Ammon's horn (tissue), 1 donor: ENCODE measurements at places on chromosomes 16 and 17.

GRCh38 chr17:15946611-15947120 is 1.7 kb downstream of the ADORA2B start:
- no peak for DNase-seq

DNA sequence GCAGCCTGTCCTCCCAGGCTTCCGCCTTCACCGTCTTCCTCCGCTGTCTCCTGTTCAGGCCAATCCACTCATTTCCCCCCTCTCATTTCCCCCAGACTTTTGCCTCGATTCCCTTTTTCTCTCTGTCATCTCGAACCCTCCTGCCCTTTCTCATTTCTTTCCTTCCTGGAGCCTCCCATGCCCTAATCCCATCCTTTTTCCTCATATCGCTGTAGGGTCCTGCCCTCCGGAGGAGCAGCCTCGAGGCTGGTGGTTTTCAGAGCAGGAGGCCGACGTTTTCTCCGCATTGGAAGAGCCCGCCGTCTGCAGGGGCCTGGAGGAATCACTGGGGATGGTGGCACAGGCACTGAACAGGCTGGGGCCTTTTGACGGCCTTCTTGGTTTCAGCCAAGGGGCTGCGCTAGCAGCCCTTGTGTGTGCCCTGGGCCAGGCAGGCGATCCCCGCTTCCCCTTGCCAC is 597 bp downstream of the OVCA2 start:
- no peak for DNase-seq

DNA sequence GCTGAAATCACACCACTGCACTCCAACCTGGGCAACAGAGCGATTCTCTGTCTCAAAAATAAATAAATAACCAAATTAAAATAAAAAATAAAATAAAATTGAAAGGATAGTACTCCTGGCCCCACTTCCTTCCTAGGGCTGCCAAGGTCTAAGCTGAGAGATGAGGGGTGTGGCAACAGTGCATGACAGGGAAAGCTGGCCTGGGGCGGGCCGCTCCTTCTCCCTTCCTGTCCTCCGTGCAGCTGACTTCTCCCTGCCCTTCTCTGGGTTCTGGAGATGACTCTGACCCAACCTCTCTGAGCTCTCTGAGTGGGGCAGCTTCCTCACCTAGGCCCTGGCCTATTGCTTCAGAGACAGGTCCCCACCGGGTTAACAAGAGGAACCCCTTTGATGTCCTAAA is 8.7 kb upstream of the SLC25A39 start:
- DNase-seq = no peak

DNA sequence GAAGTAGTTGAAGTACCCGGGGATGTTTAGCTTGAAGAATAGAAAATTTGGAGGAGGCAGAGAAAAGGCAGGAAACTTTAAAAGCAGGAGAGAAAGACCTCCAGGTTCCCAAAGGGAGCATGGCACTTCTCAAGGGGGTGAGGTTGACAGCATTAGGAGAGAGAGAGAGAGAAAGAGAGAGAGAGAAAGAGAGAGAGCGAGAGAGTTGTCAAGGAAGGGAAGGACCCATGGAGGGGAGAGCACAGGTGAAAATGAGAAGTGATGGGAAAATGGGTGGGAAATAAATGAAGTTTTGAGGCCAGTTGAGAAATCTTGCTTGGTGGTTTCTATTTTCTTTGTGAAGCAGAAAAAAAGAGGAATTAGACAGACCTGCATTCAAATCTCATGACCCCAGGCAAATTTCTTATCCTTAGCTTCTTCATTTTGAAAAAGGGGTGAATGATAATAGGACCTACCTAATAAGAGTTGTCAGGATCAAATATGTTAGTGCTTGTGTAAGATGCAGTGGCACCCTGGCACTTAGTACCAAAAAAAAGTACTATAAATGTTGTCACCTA is 24.0 kb downstream of the PRKCB start:
- DNase-seq = no peak

- no peak for DNase-seq
These were observed 233.1 kb upstream of the FOXF1 start for GRCh38 chr16:86277221-86277620.

- DNase-seq = no peak
These were observed 5.2 kb downstream of the B9D1 start for GRCh38 chr17:19357351-19357750.

GRCh38 chr17:5485270-5486205 is at the start of gene DERL2:
Gene DERL2, minus strand, starts transcription at chr17:5486178. Its CDS starts 17 bp downstream, at chr17:5486161.
- DNase-seq = no peak

DNA sequence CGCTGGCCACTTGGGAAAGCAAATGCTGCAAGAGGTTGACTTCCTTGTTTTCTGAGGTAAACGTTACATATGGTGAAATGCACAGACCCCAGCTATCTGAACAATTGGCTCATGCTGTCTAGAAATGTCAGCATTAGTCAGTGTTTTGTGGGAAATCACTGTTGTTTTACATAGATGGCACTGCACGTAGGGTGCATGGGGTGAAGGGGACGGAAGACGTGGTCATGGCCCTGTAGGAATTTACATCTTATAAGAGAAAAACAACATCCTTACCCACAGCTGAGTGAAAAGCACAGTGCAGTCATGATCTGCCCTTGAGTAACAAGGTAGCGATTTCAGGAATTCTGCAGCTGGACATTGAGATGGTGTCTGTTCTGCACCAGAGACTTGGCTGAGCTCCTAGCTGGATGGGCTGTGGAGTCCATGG is 15.2 kb downstream of the RPTOR start:
- DNase-seq = no peak

GRCh38 chr17:43676471-43676870 is 14.7 kb upstream of the MEOX1 start:
- DNase-seq = no peak

DNA sequence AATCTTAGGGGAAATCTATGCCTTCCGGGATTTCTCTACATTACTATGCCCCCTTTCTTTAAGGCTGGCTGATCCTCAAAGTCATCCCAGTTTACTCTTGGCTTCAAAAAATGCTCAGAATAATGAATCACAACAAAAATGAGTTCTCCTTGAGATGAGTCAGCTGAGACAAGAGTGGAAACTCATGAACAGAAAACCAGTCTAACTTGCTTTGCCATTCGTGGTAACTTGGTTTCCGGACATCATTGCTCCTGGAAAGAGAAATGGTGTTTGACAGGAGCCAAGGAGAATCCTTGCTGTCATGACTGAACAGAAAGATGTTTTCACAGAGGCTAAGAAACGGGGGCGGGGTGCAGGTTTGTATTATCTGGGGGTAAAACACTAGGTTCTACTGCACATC is 435.6 kb upstream of the DYNLRB2 start:
- no peak for DNase-seq

DNA sequence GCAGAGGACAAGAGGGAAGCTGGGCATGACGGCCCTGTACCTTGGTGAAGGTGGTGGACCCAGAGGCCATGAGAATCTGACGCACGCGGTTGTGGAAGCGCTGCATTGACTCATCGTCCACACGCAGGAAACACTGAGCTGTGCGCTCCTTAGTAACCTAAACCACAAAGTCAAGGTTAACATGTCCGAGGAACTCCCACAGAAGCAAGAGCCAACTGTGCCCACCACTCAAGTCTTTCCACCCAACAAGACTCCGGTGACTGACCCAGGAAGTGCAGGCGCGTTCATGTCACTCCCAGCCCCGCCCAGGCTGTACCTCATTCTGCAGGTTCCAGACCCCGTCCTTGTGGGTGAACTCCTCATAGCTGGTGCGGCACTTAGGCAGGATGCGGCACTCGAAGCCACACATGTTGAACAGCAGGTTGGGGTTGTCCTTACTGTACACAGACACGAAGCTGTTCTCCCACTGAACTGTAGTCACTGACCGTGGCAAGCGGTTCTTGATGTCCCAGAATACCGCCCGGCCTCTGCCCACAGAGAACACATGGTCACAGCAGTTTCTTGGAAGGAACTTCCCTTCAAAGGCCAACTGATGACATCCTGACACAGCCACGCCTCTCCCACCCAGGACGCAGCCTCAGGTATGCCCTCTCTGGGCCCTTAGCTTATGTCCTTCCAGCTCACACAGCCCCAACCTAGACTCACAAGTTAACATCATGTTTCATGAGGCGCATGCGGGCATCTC is 11.5 kb downstream of the PRPF8 start:
- DNase-seq = no peak

DNA sequence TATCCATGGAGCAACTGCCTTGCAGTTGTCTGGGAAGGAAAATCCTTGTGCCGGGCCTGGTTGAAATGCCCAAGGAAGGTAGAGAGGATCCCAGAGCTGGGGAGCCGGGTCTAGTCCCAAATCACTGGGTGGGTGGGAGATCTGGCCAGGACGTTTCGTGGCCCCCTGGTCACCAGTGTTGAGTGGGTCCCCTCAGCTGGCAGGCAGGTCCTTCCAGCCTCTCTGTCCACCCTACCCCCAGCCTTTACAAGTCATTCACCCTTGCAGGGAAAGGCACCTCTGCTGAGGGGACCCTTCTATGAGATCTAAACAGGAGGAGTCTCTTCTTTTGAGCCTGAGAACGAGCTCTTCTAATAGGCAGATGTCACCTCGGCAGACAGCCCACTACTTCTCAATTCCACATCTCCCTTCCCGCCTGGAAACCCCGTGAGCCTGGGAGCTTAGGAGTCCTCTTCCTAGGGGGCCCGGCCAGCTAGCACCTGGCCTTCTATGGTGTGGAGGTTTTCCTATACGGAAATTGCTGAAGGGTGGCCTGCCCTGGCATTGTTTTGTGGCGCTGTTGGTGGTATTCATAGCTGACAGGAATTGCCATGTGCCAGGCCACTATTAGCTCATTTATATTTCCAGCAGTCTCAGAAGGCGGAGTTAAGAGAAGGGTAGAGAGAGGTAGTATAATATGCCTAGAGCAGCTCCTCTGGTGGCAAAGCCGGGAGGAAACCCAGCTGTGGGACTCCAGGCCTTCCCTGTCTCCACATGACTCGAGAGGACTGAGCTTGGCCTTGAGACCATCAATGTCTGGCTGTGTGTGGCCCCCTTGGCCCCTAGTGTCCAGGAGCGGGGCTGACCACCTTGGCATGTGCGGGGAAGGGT is 13.3 kb downstream of the MPRIP start:
- DNase-seq = no peak

DNA sequence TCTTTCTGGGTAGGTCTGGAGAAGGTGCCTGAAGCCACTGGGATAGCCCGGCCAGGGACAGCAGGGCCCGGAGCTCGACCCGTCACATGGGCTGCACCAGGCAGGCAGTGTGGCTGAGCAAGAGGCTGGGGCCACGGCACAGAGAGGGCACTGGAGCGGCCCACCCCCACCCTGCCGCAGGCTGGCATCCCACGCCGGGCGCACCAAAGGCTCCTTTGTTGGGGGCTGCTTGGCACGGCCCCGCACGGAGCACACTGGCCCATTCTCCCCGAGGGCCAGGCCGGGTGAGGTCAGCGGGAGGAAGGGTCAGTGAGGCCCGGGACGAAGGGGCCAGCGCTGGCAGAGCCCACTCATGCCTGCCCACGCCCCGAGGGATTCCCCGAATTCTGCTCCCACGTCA is 36.5 kb upstream of the PVALEF start:
- peak; percentile 97 for DNase-seq

GRCh38 chr17:5254903-5255521 is 20.4 kb upstream of the SCIMP start:
- peak; percentile 32 for DNase-seq

DNA sequence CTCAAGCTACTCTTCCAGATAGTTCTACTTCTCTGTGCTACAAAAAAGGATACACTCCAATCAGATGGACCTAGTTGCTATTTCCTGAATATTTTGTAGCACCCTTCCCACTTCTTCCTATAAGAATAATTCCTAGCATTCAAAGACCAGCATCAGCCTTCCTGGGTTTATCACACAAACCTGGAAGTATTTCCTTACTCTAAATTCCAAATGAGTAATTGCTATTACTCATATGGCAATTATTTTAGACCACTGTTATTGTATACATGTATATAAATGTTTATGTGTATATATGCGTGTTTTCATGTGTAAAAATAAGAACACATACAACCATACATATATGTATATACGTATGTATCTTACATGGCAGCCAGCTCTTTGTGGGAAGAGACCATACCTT is 130.6 kb downstream of the MYO1D start:
- DNase-seq = no peak

DNA sequence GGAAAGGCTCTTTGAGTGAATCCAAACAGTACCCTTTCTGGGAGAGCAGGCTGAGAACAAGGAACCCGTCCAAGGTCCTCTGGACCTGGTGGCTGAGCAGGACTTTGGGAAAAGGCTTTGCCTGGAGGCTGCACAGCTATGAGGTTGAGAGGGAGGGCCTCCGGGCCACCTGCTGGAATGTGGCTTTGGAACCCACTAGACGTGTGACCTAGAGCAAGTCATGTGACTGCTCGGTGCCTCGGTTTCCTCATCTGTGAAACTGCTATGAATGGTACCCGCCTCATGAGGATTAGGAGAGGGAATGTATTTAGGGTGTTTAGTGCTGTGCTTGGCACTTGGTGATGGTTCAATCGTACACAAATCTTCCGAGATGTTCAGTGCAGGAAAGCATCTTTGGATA is 50.4 kb downstream of the HAPSTR1 start:
- no peak for DNase-seq

GRCh38 chr16:81738783-81739496 is 40.2 kb upstream of the PLCG2 start:
- peak; percentile 78 for DNase-seq

GRCh38 chr16:268141-269053 is 7.3 kb downstream of the RGS11 start:
- DNase-seq = no peak

- peak; percentile 44 for DNase-seq
These were observed 14.4 kb downstream of the SYCE1L start for GRCh38 chr16:77213542-77214106.

DNA sequence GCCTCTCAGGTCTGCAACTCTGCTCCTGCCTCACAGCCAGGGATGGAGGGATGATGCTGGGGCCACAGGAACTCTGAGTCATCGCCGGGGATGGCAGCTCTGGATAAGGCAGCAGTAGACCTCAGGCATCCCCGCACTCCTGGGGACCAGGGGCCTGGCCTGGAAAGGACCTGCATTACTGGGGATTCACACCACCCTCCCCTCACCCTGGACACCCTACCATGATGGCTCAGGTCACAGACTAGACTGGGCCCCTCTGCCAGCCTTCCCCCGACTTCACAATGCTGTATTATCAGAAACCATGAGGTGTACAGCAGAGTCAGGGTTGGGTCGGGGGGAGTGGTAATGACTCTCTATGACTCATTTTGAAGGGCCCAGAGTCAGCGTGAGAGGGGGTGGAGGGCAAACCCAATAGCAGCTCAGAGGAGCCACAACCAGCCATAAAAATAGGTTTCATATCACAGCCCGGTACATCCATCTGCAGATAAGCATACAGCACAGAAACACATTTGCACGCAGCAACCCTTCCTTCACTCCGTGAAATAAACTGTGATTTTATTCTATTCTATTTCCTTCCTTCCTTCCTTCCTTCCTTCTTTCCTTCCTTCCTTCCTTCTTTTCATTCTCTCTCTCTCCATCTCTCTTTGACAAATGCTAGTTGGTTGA is 28.8 kb downstream of the DYNLRB2 start:
- no peak for DNase-seq

- no peak for DNase-seq
These were observed 122.8 kb downstream of the ZFHX3 start for GRCh38 chr16:72924927-72925630.

GRCh38 chr16:8173111-8173644 is 417.1 kb downstream of the TMEM114 start:
- peak; percentile 89 for DNase-seq

DNA sequence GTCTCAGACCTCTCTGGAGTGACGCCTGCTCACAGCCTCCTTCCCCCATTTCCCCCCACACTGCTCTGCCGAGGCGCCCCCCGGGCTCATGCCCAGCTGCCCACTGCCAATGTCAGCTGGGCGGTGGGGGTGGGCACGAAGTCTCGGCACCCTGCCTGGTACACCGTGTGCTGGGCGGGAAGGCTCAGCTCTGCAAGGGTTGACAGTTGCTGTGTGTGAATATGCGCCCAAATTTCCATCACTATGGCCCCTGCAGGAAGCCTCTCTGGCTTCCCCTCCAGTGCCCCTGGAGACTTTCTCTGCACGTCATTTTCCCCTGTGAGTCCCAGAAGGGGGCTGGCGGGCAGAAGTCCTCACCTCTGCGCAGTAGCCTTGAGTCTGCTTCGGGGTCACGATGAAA is 11.6 kb upstream of the CAMKK1 start:
- no peak for DNase-seq
